ENCODE measurements at places on chromosomes 13 and 19.
A peak's percentile ranks its signal among the peaks of the same experiment; 100 is the strongest.

GRCh38 chr13:34167347-34167746, 349.4 kb downstream of the RFC3 start:
- DNase-seq = no peak

DNA sequence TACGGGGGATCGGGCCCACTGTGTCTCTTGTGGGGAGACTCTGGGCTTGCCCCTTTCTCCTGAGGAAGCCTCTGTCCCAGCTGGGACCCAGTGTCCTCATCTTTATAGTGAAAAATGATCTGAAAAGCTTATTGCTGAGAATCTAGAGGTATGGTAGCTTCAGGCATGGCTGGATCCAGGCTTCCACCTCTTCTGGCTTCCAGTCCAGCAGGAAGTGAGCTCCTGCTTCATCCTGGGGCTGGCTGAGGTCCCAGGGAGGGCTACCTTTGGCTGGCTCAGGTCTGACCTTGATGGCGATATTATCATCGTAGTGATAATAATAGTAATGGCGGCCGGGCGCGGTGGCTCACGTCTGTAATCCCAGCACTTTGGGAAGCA, 3.0 kb downstream of the SLC5A5 start:
- no peak for DNase-seq

GRCh38 chr13:39776439-39776838, 121.0 kb downstream of the COG6 start:
- DNase-seq = no peak

GRCh38 chr13:110646442-110647364, 31.4 kb downstream of the NAXD start:
- DNase-seq = no peak

DNA sequence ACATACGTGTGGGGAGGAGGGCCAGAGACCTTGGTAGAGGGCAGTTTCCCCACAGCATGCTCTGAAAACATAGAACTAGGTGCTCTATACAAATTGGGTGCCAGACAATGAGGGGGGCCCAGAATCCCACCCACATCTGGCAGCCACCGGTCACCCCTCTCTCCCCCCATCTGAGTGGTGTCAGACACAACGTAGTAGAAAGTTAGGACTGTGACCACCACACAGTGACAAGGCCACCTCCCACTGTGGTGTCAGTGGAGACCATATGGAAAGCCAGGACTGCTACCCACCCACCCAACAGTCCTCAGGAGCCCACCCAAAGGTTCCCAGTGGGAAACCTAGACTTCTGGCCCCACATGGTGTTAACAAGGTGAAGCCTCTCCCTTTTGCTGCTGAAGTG, 2.1 kb upstream of the ATP4B start:
- DNase-seq = no peak

DNA sequence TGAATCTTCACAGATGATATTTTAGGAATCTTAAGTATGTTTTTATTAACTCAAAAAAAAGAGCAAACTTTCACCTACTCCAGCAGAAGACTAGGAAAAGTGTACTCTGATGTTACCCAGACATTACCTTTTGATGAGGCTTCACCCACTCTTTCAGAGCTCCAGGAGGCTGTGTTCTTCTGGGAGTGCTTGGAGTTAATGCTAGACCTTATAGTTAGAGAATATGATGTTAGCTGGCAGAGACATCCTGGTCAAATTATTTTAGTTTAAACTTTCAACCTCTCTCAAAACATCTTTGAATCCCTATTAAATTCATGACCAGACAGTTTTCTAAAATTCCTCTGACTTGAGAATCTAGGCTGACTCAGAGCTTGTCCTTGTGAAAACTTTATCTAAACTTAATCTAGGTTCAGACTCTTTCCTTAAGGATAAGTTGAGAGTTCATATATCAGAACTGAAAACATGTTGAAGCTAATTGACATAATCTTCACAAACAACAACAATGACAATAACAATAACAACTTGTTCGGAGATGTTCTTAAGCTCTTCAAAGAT, 82.8 kb downstream of the ITGBL1 start:
- DNase-seq = no peak

DNA sequence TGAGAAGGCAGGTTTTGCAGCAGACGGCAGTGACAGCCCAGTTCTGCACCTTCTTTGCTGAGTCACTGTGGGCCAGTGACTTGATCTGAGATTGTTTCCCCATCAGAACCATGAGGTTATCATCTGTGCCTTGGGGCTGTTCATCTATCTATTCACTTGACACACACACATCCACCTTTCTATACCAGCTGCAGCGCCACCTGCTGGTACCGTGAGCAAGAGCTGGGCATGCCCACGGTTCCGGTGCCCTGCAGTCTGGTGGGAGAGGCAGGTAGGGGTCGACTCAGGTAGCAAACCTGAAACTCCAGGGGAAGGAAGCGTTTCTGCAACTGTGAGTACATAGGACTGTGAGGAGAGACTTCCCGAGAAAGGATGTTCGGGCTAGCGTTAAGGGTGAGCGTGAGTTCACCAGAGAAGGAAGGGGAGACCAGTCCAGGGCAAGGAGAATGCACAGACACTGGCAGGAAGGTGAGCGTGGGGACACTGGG, 7.5 kb upstream of the LIN7B start:
- no peak for DNase-seq

GRCh38 chr13:90906554-90906953, 440.9 kb upstream of the MIR17HG start:
- no peak for DNase-seq

- no peak for DNase-seq
Observed at GRCh38 chr13:99124794-99125316, 75.8 kb upstream of the UBAC2 start.

GRCh38 chr13:98927951-98928927, 49.6 kb downstream of the DOCK9 start:
- DNase-seq = no peak

DNA sequence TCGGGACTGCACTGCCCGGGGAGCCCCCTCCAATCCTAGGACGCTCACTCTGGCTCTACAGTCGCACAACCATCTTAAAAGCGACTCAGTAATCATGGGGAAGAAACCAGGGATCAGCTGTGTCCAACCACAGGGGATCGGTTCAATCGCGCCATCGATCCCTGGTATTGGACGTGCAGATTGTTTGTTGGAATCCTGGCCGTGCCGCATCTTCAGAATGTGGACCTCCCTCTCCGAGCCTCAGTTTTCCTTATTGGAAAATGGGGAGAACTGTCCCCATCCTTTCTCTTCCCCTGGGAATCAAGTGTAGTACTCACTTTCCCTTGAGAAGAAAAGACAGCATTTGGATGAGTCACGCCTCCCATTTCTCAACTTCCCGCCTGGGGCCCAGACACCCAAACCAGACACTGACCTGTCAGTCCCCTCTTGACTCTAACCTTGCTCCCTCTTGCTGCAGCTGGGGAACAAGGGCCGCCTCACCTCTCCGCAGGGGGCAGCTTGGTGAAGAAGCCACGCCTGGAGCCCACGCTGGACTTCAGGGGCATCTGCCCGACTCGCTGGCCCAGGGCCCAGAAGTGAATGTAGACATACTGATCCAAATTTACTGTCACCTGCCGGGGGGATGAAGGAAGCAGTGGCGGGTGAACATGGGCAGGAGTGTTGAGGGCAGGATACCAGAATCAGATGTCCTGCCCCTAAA, 17.6 kb downstream of the EMP3 start:
- DNase-seq = no peak

- peak; percentile 41 for DNase-seq
Observed at GRCh38 chr19:5585461-5586299, 17.9 kb upstream of the TINCR start.

- DNase-seq = no peak
Observed at GRCh38 chr13:40340368-40341095, 325.9 kb downstream of the FOXO1 start.

- no peak for DNase-seq
Observed at GRCh38 chr19:9847087-9847671, 12.1 kb downstream of the PIN1 start.
